SK-N-MC (cell line): ENCODE measurements at places on chromosomes 16 and 17.

DNA sequence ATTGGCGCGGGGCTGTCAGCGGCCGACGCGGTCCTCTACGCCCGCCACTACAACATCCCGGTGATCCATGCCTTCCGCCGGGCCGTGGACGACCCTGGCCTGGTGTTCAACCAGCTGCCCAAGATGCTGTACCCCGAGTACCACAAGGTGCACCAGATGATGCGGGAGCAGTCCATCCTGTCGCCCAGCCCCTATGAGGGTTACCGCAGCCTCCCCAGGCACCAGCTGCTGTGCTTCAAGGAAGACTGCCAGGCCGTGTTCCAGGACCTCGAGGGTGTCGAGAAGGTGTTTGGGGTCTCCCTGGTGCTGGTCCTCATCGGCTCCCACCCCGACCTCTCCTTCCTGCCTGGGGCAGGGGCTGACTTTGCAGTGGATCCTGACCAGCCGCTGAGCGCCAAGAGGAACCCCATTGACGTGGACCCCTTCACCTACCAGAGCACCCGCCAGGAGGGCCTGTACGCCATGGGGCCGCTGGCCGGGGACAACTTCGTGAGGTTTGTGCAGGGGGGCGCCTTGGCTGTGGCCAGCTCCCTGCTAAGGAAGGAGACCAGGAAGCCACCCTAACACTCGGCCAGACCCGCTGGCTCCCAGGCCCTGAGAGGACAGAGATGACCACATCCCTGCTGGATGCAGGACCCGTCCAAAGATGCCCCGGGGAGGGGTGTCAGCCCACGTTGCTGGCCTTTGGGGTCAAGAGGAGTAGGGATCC, 2.4 kb upstream of the NECAB2 start:
- no peak for DNase-seq

- no peak for DNase-seq
Observed at GRCh38 chr17:82528484-82529265, 9.1 kb downstream of the FOXK2 start.

- DNase-seq: no peak
Observed at GRCh38 chr17:77796176-77796860, 162.2 kb upstream of the TNRC6C start.

- DNase-seq: no peak
Observed at GRCh38 chr17:2337544-2338314, 428 bp downstream of the SGSM2 start.

DNA sequence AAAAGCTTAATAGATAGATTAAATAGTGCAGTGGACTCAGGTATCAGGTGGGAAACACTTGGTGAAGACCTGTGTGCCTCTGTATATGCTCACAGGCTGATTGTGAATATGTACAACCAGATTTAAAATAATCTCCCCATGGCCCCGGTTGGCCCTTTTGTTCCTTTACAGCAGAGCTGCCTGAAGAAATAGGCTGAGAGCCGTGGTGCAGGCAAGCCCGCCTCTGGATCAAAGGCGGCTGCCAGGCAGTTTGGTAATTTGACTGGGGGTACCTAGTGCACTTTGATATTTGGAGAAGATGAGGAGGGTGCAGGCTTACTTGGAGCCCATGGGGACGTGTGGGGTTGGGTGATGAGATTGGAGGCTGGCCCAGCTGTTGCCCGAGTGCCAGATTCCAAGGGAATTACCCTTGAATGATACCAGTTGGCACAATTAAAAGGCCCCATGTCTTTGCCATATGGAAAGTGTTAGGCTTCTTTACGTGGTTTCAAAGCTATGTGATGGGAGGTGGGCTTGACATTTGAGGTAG, 5.0 kb downstream of the NKD1 start:
- DNase-seq: no peak

DNA sequence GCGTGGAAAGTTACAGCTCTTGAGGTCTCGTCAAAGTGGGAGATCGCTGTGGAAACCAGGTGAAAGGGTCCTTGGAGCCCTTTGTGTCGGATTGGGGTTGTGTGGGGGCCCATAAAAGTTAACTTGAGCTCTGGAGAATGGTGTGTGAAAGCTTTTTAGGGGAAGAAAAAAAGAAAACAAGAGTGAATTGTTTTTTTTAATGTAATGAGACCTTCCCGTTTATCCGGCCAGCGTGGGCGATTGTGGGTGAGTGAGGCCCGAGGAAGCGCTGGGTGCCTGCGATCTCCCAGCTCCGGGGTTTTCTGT, 150.6 kb downstream of the MSI2 start:
- DNase-seq: no peak

- DNase-seq: no peak
Observed at GRCh38 chr17:6503641-6504195, 52.6 kb downstream of the PITPNM3 start.

DNA sequence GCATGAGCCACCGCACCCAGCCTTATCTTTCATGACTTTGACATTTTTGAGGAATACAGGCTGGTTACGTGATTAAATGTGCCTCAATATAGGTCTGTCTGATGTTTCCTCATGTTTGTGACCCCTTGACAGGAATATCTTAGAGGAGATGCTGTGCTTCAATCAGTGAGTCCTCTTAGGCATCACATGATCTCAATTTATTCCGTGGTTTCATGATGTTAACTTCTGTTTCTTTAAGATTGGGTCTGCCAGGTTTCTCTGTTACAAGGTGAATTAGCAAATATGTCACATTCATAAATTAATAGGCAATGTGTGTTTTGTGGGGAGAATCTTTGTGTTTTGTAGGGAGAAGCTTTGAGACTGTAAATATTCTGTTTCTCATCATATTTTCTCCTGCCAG, 3.3 kb downstream of the STXBP4 start:
- no peak for DNase-seq

DNA sequence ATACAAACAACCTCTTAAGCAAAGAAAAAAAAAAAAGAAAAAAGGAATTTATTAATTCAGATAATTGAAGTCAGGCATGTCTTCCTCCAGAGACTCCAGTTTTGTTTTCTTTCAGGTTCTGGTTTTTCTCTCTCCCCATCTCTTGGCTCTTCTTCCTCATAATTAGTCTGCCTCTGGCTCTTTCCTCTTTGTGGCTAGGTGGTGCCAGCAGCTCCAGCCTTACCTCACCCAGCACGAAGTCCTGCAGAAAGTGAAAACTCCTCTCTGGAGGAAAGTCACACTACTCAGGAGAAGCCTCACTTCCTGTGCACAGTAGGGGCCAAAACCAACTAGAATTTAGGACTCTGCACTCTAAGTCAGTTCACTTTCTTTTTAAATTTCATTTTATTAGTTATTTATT, 10.3 kb upstream of the NFAT5 start:
- DNase-seq: peak; percentile 50

DNA sequence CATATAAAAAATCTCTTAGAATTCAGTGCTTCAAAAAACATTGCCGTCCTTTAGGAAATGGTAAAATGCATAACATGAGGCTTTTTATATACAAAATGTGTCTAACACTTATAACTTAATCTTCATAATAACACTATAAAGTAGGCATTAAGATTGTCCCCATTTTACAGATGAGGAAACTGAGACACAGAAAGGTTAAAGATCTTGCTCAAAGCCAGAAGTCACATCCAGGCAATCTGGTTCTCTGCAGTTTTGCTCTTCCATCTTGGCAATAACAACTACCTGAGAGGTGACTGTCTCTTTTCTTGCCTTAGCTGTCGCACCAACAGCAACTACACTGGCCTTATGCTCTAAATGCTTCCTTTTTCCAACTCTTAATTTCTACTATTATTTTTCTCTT, 24.5 kb downstream of the AP1G1 start:
- DNase-seq: no peak

- DNase-seq: no peak
Observed at GRCh38 chr17:77892469-77893143, 65.9 kb upstream of the TNRC6C start.

- DNase-seq: no peak
Observed at GRCh38 chr16:9138731-9139501, 47.5 kb downstream of the HAPSTR1 start.
